Muscle of leg (tissue), 16 donors: ENCODE measurements at places on chromosomes 3 and 15. TPM values are rescaled to one million over a fixed set of nuclear protein-coding genes. Genes with fewer than 3 reads are reported as not detected.

DNA sequence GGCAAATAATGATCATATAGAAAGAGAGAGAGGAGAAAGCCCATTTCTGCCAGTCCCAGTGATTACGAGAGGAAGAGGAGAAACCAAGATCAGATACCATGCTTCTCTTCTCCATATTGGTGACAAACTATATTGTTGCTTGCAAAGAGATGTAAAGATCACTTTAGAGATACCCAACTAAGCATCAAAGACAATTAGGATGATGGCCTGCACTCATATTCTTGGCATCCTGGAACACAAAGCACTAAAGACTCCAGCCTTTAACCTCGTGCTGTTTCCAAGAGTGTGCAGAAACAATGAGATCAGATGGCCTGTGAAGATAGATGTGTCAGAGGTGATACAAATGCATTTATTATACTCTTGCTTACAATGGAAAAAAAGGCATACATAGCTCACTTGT is 170.7 kb upstream of the TP63 start:
- DNase-seq = no peak

DNA sequence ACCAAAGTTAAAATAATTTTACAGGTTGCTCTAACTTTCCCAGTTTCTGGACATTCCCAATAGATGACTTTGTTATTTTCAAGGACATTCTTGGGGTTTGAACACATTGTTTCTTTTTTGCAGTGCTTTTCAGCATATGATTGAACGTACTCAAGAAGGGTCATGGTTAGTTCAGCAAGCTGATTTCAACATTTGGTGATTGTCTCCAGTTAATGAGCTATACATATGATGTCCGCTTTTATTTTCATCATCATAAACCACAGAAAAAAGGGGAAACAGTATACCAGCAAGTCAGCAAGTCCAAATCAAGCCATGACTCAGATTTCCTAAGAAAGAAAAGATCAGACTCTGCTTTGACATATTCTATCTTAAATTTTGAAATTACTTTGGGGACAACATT is 69.4 kb downstream of the B3GALNT1 start:
- peak; percentile 63 for DNase-seq

GRCh38 chr3:160163229-160163878 is 61.9 kb upstream of the C3orf80 start:
- peak; percentile 36 for DNase-seq

DNA sequence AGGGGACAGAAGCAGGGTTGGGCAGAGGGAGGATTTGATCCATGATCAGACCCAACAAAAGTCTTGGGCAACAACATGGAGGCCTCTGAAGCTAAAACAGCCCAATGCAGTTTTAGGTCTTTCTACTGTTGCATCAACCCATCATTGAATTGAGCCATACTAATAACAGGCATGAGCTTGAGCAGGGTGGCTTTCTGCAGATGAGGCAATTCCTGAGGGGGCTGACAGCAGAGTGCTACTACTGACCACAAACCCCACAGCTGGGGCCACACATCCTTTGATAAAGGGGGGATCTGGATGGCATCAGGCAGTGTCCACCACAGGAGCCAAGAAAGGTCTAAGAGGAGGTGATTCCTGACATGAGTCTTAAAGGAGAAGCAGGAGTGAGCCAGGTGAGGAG is 517.0 kb upstream of the PPP2R3A start:
- DNase-seq = no peak

GRCh38 chr3:81003817-81004216 is 757.6 kb downstream of the GBE1 start:
- DNase-seq = no peak

- no peak for DNase-seq
Measured at GRCh38 chr3:29853841-29854397, 573.0 kb downstream of the RBMS3 start.

DNA sequence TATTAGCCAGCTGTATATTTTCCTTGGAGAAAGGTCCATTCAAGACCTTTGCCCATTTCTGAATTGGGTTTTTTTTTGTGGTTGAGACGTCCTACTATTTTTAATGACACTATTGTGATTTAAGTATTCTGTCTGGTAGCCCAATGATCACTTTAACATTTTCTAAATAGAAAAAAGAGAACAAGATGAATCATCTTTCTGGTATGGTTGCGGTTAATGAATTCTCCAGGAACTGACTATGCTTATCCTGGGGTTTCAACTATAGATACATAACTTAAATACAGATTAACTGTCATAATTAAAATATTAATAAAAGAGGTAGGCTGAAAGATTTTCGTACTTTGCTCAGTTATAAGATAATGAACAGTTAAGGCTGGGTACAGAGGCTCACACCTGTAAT is 51.9 kb downstream of the PBRM1 start:
- no peak for DNase-seq

DNA sequence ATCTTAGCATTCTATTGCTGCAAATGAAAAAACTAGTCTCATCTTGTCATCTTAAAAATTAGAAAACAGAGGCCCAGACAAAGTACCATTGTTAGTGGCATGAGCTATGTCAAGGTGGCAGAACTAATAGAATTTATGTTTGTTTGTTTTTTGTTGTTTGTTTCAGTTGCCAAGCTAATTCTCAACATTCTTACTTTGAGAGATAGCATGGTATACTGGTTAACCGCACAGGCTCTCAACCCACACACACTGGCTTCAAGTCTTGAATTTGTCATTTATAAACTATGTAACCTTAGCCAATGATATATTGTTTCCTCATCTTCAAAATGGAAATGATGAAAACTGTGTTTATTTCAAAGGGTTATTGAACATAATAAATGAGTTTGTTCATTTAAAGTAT is 367.6 kb upstream of the PLSCR5 start:
- no peak for DNase-seq

DNA sequence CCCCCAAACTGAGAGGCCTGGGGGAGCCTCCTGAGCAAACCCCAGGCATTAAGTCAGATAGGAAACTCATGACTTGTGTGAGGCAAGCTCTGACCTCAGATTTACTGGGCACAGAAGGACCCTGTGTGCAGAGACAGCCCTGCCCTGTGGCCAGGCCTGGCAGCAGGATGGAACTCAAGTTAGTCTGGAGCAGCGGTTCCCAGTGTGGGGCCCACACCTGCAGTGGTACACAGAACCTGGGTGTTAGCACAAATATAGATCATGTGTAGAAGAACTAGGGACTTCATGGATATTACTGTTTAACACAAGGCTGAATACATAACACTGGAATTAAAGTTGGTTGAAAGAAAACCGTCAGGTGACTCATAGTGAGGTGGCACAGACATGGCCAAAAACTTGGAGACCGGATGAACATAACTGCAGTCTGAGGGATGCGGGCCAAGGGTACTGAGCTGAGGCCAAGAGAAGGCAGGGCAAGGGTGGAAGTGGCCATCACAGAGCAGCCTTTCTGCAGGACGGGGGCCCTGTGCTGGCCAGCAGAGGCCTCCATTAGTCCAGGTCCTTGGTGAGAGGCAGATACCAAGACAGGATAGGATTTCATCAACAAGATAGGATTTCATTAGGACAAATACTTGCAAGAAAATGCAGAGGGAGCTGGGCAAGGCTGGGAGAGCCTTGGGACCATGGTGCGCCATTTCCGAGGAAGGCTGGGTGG is 40.9 kb downstream of the IRAK2 start:
- no peak for DNase-seq

- DNase-seq = no peak
Measured at GRCh38 chr3:15241341-15241740, 35.3 kb downstream of the CAPN7 start.

- DNase-seq = no peak
Measured at GRCh38 chr3:8218353-8218940, 283.2 kb upstream of the LMCD1 start.

GRCh38 chr3:63753567-63753966 is 65.5 kb upstream of the C3orf49 start:
- DNase-seq = peak; percentile 46

GRCh38 chr3:43132870-43133636 is 27.2 kb upstream of the POMGNT2 start:
- DNase-seq = peak; percentile 93

GRCh38 chr3:10440684-10441083 is 64.7 kb downstream of the ATP2B2 start:
- DNase-seq = no peak

Gene DNAJA4
- 27.8 TPM for total RNA-seq

Gene GPR15
- not detected for total RNA-seq

Gene CPN2
- 0.04 TPM for total RNA-seq

Gene GABRB3
- 2.3 TPM for total RNA-seq

Gene DNAJC13
- total RNA-seq = 38.6 TPM

Gene GOLGA6A
- 0.13 TPM for total RNA-seq

Gene CHSY1
- 27.2 TPM for total RNA-seq

Gene APBA2
- total RNA-seq = 4.7 TPM
